NCI-H1092 treated with DMSO at 0.1 percent for 48 hours (cell line): ENCODE measurements at places on chromosomes 13 and 19.
A peak's percentile ranks its signal among the peaks of the same experiment; 100 is the strongest.

DNA sequence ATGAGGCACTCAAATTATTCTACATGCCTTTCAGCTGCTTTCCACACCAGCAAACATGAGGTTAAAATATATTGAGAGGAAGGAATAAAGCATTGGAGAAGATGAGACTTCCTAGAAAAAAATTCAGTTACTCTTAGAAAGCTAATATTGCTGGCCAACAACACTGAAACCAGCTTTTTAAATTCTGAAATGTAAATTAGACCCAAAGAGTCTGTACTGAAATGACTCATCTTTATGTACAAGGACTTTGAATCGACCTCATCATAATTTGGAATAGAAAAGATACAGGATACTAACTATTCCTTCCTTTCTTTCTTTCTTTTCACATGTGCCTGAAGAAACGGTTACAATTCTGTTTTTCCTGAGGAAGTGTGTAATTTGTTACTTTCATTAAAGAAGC, 6.5 kb upstream of the HSPH1 start:
- DNase-seq = no peak

DNA sequence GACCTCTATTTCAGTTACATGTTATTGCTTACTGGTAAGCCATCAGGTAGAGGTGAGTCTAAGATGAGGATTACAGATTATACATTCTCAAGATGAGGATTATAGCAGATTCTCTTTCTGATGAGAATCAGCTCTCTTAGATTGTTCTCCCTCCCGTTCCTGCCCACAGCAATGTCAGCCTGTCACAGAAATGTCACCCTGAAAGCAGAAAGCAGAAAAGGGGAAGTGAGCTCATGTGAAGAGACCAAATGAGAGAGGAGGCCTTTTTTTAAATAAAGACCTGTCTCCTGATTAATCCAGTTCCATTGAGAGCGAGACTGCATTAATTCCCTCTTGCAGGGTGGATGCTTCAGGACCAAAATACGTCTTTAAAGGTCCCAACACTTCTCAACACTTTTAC, 445.6 kb downstream of the KCTD12 start:
- DNase-seq = no peak

DNA sequence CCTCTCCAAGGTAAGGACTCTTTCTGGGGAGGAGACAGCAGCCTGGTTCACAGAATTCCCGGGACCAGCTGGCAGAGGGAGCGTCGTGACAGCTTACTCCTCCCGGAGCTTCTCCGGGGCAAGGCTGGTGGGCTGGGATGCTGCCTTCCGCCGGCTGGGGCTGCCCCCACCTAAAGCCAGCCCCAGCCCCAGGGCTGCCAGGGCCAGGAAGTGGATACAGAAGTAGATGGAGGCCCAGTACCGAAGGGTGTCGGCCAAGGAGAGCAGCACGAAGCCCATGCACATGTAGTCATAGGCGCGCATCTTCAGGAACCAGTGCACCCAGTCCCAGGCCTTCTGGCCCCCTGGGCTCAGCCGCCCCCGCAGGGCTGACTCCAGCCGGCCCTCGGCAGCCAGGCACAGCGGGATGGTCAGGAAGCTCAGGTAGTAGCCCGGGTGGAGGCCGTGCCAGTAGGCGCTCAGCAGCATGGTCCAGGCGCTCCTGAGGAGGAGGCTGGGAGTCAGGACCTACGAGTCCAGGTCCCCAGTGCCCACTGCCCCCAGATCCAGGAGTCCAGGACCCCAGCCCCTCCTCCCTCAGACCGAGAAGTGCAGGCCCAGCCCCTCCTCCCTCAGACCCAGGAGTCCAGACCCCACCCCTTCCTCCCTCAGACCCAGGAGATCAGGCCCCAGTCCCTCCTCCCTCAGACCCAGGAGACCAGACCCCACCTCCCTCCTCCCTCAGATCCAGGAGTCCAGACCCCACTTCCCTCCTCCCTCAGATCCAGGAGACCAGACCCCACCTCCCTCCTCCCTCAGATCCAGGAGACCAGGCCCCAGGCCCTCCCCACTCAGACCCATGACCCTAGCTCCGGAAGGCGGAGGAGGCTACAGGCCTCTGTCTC, 1.2 kb upstream of the TMC4 start:
- DNase-seq = no peak

GRCh38 chr13:48502601-48503319, 30.1 kb downstream of the RCBTB2 start:
- no peak for DNase-seq

DNA sequence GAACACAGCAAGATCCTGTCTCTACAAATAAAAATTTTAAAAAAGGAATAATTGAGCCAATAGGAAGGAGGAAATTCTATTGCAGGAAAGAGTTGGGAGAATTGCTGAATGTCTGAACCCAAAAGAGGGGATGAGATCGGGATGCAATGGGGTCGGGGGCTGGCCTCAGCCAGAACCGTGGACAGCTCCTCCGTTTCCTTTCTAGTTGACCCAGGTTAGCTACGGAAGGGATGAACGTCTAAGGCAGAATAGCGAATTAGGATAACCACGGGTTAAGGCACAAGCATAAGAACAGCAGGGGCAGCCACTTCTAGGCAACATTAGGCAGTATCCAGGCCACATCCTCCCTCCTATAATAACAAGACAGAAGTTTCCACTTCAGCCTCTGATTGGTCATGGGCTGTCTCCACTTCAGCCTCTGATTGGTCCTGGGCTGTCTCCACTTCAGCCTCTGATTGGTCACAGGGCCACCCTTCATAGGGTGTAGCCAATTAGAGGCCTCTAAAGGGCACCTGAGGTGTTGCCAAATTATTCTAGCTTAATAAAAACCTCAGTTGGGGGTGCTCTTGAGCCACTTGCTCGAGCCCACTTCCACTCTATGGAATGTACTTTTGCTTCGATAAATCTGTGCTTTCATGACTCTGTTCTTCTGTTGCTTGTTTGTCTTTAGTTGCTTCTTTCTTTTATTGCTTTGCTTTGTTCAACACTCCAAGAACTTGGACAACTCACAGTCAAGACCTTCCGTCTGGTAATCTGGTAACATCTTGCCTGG, 24.9 kb upstream of the TPM4 start:
- DNase-seq = no peak

- DNase-seq = no peak
These were observed 244.8 kb upstream of the KLHL1 start for GRCh38 chr13:70353096-70353495.

GRCh38 chr19:14033946-14034345, 2.4 kb downstream of the IL27RA start:
- DNase-seq = no peak

GRCh38 chr13:36124236-36124822, 6.9 kb downstream of the DCLK1 start:
- DNase-seq = no peak

DNA sequence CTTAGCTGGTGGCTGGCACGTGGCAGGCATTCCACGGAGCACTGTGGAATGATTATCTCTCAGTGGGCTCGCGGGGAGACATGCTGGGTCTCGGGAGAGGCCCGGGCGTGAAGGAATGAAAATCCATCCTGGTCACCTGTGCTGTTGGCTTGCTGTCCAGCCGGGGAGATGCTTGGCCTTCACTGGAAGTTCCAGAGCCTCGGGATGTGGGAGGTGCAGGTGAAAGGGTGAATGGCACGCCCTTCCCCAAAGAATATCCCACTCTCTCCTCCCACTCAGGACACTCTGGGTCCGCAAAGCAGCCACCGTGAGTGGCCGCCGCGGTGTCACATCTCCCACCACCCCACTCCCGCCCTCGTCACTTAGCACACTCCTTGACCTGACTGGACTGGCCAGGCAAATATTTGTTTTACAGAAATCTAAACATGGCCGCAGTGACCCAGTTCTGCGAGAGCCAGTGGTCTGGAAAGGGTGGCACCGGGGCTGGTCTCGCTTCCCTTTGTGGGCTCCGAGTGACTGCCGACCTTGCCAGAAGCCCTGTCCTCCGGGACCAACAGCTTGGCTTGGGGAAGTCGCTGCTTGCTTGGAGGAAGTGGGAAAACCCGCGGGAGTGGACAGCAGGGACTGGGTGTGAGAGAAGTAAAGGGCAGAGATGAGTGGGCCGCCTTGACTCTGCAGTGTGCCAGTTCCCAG, 8.0 kb downstream of the DPP9 start:
- DNase-seq = no peak

DNA sequence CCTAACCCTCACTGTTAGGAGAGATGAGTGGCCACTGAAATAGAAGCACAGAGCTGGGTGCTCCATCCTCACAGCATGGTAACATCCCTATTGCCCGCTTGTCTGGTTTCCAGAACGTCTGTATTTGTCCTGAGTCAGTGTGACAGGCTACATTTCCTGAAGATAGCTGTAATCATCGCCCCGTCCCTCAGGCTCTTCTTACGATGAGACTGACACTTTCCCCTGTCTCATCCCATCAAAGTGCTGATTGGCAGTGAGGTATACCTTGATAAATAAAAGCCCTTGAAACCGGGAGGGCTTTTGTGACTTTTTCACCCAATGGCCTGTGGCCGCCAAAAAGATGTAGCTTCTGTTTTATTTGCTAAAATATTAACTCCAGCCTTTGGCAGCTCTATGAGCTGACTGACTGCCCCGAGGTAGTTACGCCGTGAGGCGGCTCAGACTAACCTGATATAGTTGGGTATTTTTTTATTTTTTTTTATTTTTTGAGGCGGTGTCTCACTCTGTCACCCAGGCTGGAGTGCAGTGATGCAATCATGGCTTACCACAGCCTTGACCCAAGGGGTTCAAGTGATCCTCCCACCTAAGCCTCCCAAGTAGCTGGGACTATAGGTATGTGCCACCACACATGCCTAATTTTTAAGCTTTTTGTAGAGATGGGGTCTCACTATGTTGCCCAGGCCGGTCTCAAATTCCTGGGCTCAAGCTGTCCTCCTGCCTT, 5.7 kb upstream of the LRRC4B start:
- DNase-seq = no peak

GRCh38 chr13:79271616-79272015, 134.4 kb downstream of the RBM26 start:
- DNase-seq = no peak

DNA sequence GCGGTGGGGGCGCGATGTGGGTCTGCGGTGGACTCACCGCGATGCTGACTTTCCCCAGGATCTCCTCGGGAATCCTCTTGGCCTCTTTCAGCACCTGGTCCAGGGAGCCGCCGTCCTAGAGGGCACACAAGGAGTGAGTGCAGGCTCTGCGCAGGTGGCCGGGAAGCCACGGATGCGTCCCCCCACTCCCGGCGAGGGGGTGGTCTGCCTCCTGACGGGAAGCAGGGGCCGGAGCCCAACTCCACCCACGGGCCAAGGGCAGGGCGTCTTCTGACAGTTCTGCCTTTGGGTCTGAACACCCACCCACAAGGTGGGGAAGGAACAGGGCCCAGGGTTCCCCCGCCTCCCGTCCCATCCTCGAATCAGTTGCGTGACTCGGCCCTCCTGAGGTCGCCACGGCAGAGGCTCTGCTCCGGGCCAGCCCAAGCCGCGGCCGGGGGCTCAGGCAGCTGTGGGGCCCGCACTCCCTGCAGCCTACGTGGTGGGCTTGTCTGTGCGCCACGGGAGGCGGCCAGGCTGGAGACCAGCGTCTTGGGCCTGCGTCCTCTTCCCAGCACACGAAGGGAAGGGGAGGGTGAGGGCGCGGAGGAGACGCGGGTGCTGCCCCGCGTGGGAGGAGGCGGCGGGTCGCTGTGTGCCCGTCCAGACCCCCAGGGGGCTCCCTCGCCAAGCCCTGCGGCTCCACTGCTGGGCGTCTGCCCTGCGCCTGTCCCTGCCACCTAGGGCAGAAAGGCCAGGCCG, 21.4 kb downstream of the MAP2K2 start:
- DNase-seq = no peak

DNA sequence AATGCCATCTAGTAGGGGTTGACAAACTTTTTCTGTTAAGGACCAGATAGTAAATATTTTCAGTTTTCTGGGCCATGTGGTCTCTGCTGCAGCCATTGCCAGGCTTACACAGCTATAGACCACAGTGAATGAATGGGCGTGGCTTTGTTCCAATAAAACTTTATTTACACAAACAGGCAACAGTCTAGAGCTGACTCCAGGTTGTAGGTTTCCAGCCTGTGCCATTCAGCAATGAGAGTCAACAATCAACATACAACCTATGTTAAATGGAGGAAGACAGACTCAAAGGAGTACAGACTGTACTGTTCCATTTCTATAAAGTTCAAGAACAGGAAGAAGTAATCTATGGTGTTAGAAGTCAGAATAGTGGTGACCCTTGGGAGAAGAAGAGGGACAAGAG, 15.2 kb upstream of the IZUMO2 start:
- no peak for DNase-seq

- no peak for DNase-seq
These were observed 11.3 kb downstream of the ATP7B start for GRCh38 chr13:51999921-52000320.

DNA sequence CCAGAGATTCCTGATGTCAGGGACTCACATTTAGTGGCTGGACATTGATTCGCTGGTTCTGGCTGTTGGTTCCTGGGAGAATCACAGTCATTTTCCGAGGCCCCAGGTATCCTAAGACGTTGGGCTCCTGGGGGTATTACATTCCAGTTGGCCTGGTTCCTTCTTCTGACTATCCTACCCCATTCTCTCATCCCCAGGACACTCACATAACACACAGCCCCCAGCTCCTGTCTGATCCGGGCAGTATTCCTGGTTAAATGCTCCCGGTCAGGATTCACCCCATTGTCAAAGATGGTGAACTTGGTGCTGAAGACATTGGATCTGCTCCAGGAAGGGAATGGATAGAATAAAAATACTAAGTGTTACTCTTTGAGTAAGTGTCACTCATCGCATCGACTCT, 11.5 kb downstream of the PPP1R15A start:
- DNase-seq = no peak

- no peak for DNase-seq
These were observed 212.0 kb upstream of the SPRY2 start for GRCh38 chr13:80552851-80553440.

GRCh38 chr19:7852851-7853769, 21.1 kb downstream of the PRR36 start:
- DNase-seq = peak; percentile 78

DNA sequence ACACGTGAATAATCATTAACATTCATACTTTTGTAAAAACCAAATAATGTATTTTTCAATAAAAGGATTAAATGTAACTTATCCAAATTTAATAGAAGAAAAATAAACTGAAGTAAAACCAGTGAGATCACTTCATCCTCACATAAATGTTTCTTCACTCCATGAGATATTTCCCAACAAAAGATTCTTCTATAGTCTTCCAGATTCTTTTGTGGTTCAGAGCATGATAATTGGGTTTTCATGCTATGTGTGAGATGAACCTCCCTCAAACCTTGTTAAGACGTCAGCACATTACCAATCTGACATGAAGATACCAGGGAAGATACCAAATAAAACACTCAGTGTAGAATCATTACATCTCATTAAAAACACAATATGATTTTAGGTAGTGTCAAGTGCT, 62.9 kb upstream of the OXGR1 start:
- DNase-seq = no peak
